ENCODE measurements at places on chromosomes 1 and 21.

DNA sequence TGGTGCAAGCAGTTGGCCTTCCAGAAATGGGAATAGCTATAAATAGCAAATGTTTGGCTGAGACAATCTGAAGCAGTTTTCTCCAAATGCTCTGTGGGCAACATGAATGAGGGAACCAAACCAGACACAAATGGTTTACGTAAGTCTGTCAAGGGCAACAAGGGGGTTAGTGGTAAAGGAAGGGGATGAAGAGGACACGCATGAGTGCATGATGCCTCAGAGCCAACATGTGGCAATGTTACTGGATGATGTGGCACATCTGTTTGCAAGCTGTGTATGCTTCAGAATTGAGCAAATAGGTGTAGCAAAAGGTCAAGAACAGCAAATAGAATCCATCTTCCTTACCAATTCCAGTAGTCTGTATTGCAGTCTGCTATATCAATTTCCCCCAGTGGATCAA, 76.3 kb upstream of the LMO4 start:
- DNase-seq, result no peak

DNA sequence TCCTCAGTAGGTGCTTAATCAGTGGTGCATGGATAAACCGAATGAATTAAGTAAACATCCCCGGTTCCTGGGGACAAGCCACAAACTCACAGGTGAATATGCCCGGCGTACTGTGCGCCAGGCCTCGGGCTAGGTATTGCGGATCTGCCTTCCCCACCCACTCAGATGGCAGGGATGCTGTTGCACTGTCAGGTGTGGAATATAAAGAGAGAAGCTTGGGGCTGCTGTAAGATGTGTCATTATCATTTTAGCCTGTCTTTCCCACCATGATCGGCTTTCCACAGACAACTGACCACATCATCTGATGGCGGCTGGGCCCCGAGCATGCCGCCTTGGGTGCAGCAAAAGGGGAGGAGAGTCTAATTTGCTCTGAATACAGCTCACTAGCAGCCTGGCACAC, 45.4 kb upstream of the LRP8 start:
- no peak for DNase-seq

DNA sequence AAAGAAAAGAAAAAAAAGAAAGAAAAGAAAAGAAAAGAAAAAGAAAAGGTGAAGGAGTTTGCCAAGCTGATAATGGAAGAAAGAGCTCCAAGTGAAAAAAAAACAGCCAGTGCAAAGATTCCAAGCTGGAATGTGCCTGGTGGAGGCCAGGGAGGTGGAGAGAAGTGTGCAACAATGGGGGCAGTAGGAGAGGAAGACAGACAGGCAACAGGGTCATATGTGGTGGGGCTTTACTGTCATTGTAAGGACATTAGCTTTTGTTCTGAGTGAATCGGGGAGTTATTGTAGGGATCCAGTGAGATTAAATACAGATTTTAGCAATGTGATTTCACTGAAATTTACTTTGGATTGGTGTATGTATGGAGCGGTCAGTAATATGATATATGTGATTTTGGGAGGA, 14.0 kb upstream of the MYSM1 start:
- no peak for DNase-seq

GRCh38 chr1:115654663-115655305, 13.0 kb downstream of the VANGL1 start:
- no peak for DNase-seq
